Right lobe of liver (tissue), 6 donors: ENCODE measurements at places on chromosomes 12 and 14.

DNA sequence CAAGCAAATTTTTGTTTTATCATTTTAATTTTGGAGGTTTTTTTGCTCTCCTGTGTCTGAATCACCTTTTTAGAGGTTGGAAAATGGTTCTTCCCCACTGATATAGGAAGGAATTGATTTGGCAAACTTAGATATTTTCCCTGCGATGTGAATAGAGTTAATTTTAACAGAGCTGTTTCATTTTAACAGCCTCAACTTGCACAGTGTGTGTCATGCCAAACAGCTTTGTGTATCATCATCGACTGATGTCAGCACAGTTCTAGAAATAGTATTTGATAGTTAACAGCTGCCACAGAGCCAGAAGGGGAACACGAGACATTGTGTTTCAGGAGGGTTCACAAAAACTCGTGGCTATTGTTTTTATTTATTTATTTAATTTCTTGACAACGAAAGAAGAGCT lies 243.1 kb upstream of the FOXN3 start:
- H3K27me3 ChIP-seq: no peaks in the 10 kb centered on the region
- H3K27ac ChIP-seq: peak overlapping the region; percentile 71
- no peak overlapping the region for H3K4me3 ChIP-seq
- DNase-seq: no peak

- H3K4me1 ChIP-seq: peaks cover 17% of the 10 kb centered on the region
- H3K27me3 ChIP-seq: no peaks in the 10 kb centered on the region
- H3K27ac ChIP-seq: no peak overlapping the region
- H3K36me3 ChIP-seq: no peaks in the 10 kb centered on the region
Measured at GRCh38 chr12:112900298-112901145, 6.2 kb upstream of the OAS1 start.

DNA sequence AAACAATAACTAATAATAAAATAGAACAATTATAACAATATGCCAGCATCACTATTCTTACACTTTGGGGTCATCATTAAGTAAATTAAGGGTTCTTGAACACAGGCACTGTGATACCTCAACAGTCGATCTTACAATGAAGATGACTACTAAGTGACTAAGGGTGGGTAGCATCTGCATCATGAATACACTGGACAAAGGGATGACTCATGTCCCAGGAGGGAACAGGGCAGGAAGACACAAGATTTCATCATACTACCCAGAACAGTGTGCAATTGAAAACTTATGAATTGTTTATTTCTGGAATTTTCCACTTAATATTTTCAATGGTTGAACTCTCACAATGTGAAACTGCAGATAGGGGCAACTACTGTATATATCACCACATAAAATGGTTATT lies 19.7 kb downstream of the TSPAN19 start:
- H3K4me3 ChIP-seq: no peak overlapping the region
- H3K36me3 ChIP-seq: no peaks in the 10 kb centered on the region
- no peak overlapping the region for H3K27ac ChIP-seq
- H3K27me3 ChIP-seq: no peaks in the 10 kb centered on the region
- no peaks in the 10 kb centered on the region for H3K4me1 ChIP-seq

GRCh38 chr14:61678975-61679374 lies 16.3 kb upstream of the HIF1A start:
- H3K36me3 ChIP-seq: no peaks in the 10 kb centered on the region
- H3K27ac ChIP-seq: no peak overlapping the region
- H3K27me3 ChIP-seq: no peaks in the 10 kb centered on the region
- no peak for DNase-seq
- no peak overlapping the region for H3K4me3 ChIP-seq

DNA sequence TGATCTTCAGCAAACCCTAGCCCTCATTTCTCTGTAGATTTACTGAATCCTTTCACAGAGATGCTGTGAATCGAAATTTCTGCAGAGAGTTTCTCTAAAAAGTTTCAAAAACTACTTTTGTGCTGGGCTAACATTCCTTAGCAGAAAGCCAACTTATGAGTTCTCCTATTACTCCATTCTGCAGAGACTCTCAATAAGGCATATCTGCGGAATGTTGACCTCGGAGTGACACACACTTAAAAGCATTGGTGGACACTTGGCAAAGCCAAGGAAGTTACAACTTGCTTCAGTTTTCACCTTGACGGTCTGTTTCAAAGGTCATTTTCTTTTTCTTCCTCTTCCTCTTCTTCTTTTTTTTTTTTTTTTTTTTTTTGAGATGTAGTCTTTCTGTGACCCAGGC lies 75.8 kb downstream of the WIF1 start:
- H3K27ac ChIP-seq: no peak overlapping the region
- H3K4me3 ChIP-seq: no peak overlapping the region
- H3K36me3 ChIP-seq: no peaks in the 10 kb centered on the region
- no peaks in the 10 kb centered on the region for H3K27me3 ChIP-seq

DNA sequence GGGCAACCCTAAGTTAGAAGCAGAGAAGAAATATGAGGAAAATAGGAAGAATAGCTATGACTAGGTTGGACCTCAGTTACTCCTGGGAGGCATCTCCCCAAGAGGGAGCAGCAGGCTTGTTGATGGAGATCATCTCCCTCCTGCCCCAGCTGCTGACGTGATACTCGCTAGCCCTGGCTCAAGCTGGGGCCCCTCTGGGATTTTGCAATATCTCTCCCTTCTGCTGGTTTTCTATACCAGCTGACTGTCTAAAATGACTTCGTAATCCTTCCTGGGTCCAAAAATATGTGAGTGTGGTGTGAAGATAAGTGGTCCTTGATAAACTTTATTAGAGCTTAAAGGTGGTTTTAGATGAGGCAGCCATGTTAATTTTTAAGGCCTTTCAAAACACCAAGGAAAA lies 4.5 kb upstream of the HECTD4 start:
- no peak for DNase-seq
- H3K4me3 ChIP-seq: no peak overlapping the region
- no peaks in the 10 kb centered on the region for H3K4me1 ChIP-seq
- no peaks in the 10 kb centered on the region for H3K36me3 ChIP-seq
- H3K27me3 ChIP-seq: no peaks in the 10 kb centered on the region
- H3K27ac ChIP-seq: no peak overlapping the region

DNA sequence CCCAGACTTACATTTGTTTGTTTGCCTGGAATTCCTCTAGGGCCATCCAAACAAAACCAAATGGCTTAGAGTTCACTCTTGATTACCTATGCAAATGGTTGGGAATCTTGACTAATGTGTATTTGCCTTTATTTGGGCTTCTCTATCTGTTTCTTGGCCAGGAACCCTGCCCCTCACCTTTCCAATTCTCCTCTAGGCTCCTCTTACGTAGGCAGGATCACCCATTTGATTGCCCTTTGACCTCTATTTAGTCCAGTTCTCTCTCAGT lies 123.0 kb upstream of the DYRK2 start:
- no peaks in the 10 kb centered on the region for H3K27me3 ChIP-seq
- H3K4me1 ChIP-seq: no peaks in the 10 kb centered on the region
- no peak overlapping the region for H3K4me3 ChIP-seq
- no peak for DNase-seq

DNA sequence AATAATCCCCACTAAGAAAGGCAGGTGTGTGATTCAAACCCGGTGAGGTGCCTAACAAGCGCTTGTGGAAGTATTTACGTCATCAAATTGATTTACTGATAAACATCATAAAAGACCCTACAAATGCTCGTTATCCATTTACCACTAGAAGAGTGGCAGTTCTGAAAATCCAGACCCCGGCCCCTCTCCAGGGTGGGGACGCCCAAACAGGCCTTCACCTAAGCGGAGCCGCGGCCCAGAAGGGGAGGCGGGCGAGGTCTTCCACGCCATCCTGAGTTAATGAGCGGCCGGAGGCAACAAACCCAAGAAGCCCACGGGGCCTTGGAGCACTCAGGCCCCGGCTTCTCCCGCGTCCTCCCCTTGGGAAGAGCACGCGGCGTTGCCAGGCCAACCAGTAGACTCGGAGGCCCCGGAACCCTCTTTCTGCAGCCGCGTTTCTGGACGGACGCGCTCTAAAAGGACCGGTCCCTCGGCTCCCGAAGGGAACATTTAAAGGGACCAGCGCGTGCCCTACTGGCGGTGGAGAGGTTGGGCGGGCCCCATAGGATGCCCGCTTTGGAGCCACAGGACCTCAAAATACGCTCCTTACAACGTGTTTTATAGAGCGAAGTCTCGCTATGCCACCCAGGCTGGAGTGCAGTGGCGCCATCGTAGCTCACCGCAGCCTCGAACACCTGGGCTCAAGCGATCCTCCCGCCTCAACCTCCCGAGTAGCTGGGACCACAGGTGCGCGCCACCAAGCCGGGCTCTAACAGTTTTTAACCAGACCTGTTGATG lies 3.5 kb downstream of the PTPN21 start:
- peak; percentile 82 for DNase-seq
- H3K27ac ChIP-seq: no peak overlapping the region
- H3K4me1 ChIP-seq: no peaks in the 10 kb centered on the region
- peak overlapping the region; percentile 52 for H3K4me3 ChIP-seq
